ENCODE measurements at places on chromosomes 6 and 20.

DNA sequence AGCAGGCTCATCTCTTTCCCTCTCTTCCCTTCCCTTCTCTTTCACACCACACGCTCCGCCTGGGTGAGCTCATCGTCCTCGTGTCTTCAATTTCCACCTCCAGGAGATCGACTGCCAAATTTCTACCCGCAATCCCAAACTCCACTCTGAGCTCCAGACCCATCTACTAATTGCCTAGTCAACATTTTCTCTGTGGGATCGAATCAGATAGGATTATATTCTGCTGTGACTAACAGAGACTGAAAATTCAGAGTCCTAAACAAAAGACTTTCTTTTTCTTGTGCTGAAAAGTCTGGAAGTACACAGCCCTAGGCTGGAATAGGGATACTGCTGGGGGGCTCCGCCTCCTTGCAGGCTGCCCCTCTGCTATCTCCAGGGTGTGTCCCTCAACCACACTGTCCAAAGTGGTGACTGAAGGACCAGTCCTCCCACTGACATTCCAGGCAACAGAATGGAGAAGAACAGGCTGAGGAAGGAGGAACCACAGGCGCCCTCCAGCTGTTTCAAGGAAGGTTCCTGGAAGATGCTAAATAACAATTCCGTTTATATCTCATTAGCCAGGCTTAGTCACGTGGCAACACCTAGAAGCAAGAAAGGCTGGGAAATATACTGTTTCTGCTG, 5.0 kb upstream of the HSPA12B start:
- DNase-seq, result no peak

DNA sequence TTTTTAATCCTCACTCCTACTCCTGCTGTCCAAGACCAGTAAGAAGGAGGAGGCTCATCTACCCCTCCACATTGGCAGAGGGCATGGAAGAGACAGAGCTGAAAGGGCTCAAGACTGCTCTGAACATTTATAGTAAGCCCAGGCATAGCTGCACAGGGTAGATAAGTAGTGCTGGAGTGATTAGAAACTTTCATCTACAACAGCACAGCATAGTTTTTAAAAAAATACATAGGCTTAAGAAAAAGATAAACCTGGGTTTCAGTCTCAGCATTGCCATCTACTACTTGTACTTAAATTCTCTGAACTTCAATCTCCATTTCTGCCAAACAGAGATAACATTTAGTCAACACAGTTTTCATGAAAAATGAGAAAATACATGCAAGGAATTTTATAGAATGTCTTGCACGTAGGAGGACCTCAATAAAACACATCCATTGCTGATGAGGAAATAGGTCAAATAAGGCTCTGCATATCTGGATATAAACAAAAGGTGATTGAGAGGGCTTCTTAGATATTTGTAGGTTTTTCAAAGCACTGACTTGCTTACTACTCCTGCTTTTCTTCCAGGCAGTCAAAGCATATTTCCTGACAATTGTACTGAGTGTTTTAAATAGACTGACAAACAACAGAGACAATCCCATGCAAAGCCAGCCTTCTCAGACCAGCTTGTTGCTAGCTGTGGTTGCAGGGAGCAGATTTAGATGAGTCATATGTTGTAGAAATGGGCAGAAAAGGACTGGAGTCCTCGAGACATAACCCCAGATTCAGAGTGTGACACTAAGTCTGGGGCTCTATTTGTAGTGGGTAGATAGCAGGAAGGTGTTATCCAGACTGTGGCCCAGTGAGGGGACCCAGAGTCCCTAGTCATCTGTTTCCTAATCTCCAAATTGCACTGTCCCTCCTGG, 107.4 kb upstream of the TAB2 start:
- no peak for DNase-seq

GRCh38 chr6:165647041-165647440, 16.0 kb downstream of the PDE10A start:
- no peak for DNase-seq

DNA sequence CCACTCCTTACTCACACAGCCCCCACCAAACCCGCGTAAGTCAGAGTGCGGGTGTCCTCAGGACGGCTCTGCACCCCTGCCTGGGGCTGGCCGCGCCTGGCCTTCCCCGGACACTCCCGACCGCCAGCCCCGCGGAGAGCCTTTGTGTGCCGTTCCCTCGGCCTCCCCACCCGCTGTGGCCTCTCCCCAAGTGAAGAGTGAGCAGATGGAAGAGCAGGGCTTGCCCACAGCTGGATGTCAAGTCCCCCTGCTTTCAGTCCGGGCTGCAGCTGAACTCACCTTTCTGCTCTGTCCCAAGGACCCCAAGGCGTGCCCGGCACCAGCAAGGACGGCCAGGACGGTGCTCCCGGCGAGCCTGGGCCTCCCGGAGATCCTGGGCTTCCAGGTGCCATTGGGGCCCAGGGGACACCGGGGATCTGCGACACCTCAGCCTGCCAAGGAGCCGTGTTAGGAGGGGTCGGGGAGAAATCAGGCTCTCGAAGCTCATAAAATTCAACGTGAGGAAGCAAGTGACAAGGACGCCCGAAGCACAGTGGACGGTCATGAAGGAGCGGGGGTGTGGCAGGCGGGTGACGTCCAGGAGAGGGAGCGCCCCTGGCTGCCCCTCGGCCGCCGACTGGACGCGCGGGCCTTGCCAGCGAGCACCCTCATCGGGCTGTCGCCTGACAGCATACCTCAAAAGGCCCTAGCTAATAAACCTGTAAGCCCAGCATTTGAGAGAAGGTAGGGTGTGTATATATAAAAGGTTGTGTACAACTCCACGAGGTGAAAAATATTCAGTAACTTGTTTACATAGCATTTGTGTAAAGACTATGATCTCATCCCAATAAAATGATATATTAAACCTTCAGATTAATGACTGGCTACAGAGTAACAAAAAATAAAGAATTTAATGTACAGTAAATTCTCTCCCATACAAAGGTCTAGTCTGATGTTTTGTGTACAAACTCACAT, 21.1 kb downstream of the TCFL5 start:
- no peak for DNase-seq

DNA sequence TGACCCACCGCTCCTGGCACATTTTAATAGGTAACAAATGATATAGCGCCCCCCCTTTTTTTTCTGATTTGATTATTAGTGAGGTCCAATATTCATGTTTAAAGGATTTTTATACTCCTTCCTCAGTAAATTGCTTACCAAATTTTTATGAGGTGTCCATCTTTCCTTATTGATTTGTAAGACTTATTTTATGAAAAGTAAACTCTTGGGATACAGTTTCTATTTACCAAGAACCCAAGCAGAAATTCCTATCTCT, 25.1 kb downstream of the TRIM27 start:
- DNase-seq, result no peak

GRCh38 chr6:102493485-102493884, 1100.0 kb downstream of the GRIK2 start:
- no peak for DNase-seq

DNA sequence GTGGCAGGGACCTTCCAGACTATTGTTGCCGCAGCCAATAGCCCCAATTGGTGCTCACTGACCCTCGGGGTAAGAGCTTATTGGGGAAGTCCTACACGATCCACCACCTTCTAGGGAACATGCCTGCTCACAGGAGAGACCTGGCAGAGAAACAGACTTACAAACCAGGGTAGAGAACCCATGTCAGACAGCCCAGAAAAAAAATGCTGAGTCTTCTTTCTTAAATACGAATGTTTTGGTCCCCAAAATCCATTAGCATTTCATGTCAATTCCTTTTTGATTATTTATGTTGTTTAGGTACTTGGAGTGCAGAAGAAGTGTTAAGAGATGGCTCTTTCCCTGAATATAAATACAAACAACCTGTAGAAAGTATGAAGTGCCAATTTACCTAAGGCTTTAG, 84.9 kb upstream of the PDE10A start:
- no peak for DNase-seq

All from cerebellar nuclear complex (tissue), 1 donor.